ENCODE measurements at places on chromosomes 2 and 18. TPM values are rescaled to one million over a fixed set of nuclear protein-coding genes. Genes with fewer than 3 reads are reported as not detected.
A peak's percentile ranks its signal among the peaks of the same experiment; 100 is the strongest.

DNA sequence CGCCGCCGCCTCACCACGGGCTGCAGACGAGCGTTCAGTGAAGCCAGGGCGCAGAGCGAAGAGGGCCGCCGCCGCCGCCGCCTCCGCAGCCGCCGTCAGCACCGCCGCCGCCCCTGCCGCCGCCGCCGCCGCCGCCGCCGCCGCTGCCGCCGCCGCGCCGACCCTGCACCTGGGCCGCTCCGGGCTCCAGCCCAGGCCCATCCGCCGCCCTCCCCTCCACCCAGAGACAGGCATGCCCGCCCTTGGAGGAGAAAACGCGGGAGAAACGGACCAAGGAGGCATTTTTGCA lies 3.0 kb downstream of the POU3F3 start:
- no peak for DNase-seq

DNA sequence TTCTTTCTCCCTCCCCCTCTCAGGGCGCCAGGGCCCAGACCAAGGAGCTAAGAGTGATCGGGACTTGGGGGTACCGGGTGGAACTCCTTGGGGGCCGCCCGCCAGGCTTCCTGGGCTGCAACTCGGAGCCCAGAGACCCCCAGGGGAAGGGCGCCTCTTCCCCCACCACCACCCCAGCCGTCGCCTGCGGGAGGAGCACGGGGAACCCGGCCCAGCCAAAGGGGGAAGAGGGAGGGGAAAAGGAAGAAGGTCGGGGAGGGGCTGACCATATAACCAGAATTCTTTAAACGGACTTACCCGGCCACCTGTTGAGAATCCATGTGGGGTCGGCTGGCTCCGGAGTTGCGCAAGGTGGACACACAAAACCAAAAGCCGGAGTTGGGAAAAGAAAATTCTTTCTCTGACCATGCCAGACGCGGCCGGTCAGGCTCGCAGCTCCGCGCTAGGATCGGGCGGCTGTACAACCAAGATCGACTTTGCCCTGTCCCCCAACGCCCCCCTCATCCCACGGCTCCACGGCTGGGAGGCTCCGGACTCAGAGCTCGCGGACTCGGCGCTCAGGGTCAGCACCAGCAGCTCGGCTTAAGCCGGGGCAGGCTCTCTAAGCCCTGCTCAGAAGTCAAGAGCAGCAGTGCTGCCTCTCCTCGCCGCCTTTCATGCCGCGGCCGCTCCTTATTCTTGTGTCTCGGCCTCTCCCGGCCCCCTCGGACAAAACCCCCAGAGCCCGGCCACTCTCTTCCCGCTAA lies 6.3 kb upstream of the SIX3 start:
- no peak for DNase-seq

GRCh38 chr18:31606265-31606664 lies 14.6 kb downstream of the TTR start:
- DNase-seq = no peak

DNA sequence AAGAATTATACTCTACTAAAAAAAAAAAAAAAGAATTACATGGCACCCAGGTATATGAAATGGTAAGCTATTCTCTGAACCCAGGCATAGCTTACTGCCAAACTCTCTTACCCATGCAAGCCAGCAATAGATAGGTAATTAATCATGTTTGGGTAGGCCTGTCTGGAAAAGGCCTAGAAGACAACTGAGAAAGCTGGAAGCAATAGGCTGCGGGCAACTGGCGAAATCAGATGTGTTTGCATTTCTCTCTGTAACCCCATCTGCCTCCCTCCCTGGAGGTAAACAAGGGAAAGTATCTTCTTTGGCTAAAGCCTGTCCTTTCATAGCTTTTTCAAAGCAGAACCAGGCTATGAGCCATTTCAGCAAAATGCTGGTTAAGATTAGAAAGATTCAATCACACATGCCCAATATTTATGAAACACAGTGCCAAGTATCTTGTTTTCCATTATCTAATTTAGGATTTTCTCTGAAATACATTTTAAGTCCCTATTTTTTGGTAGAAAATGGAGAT lies 934.8 kb upstream of the DDX18 start:
- DNase-seq = no peak

DNA sequence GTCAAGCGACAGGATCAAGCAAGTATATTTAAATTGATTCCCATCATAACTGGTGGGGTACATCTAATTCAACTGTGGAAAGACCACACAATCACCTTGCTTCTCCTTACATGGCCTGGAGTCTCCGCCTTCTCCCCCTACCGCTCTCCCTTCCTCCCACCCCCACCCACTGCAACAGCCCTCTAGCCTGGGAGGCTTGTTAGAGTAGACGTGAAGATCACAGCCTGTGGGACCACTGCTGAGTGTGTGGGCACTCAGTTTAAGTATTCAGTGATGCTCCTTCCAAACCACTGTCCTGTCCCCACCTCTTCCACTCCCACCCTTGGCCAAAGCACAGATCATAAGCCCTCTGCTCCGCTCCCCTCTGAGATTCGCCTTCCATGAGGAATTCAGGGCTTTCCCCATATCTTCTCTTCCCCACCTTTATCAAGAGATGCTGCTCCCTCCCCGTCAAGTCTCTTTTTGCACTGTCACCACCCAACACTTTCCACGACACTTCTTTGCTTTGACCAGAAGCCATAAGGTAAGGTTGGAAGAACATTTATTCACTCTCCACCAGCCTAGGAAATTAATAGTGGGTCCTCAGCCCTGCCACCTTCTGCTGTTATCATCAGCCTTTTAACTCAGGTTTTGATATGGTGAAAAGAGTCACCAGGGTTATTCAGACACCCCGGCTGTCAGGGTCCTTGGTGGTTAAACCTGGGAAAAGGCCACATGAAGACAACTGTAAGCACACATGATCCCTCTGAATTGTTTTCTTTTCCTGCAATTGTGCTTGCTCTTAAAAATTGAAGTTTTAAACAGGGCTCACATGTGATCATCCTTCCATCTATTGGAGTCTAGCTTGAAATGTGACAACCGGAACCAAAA lies 1.7 kb downstream of the METTL4 start:
- no peak for DNase-seq

GRCh38 chr2:142952793-142953494 lies 75.5 kb downstream of the KYNU start:
- DNase-seq = no peak

DNA sequence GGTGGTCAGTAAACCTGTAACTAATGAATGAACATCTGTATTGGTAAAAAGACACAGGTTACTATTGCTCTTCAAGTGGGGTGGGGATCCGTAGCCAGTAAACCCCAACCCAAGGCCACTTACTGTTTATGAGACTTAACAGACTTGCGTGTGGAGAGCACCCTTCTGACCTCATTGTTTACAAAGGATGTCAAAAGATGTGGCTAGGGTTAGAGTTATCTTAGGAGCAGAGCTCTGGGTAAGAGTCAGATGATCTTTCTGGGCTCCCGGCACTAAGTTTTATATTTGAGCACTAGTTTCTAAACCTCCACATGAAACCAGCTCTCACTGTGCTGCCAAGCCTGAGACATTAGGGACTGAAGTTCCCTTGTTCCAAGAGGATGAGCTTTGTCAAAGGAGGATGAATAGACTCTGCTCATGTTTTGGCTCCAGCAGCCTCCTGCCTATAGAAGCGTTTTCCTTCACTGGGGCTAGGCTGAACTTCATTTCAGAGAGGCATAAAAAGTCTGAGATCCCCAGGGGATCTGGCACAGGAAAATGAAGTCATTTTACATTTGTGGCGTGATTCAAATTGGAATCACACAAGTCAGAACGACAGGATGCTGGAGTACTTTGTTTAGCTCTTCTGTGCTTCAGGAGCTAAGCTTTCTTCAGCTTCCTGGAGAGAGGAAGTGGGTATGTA lies 403.1 kb upstream of the TRIB2 start:
- DNase-seq = no peak

DNA sequence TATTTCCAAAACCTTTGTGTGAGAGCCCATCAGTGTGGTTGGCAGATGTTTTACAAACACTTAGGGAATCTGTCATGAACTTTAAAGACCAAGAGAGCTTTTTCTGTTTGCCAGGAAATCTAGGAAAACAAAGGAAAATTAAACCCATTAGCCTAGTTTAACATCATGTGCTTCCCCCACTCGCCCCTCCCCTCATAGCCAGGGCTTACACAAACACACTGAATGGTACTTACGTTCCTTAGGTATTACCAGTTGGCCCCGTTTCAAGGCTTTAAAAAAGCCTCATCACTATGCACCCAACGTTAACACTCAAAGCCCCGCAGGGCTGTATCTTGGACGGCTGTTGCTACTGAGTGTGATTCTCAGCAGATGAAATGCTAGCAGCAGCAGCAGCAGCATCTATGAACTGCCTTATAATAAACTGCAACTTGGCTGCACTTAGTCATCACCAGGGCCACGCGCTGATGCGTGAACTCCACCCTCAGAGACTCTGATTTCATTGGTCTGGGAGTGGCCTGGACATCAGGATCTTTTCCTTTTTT lies 20.1 kb upstream of the TTC39C start:
- DNase-seq = no peak

DNA sequence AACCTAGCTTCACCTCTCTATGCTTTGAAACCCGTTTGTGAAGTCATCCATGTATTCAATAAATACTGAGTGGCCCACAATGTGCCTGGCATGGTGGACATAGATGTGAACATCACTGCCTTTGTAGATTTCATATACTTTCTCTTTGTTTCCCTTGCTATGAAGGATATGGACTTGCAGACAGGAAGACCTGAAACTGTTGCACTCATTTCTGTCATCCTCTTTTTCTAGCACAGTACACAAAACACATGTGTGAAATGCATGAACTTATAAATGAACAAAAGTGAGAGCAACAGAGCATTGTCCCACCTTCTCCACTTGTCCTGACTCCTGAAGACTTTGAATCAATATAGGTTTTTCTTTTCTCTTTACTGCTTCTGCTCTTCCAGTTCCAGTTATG lies 249.4 kb upstream of the LINC00305 start:
- DNase-seq = no peak

DNA sequence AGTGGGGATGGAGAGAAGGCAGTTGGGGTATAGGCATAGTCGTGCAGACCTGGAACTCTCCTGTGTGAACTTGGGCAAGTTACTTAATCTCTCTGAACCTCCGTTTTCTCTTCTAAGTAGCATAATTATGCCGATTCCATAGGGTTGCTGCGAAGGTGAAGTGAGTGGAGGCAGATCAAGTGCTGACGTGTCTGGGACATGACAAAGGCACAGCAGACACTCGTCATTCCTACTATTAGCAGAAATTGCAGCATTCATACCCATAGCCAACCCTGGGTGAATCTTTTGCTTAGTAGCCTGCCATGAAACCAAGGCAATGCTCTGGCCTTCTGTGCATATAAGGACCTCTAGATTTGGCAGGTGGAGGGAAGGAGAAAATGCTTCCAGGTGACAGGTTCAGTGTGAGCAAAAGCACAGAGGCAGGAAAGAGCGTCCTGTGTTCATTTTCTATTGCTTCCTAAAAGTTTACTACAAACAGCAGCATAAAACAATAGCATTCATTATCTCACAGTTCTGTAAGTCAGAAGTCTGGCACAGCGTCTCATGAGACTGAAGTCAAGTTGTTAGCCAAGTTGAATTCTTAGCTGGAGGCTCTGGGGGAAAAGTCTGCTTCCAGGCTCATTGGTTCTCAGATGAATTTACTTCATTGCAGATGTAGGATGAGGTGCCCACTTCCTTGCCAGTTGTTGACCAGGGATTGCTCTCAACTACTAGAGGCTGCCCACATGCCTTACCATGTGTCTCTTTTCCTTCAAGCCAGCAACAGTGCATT lies 77.8 kb downstream of the CTIF start:
- DNase-seq = no peak

- DNase-seq = no peak
These were observed 75.5 kb upstream of the SULT1C3 start for GRCh38 chr2:108164318-108164717.

DNA sequence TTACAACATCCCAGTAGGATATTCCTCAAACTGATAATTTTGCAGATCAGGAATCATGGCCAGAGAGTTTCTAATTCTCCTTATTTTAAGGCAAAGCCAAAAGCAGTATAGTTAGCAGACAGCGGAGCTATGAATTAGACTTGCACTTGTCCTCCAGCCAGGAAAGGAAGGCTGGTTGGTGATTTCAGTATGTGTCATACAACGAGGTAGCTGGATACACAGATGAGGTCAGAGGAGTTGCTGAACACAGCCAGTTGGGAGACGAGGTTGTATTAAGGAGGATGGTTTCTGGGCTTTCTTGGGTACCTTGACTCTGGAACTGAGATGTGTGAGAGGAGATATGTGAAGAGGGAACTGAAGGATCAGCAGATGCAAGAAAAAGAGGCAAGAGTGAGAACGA lies 185.2 kb downstream of the SOX11 start:
- DNase-seq = no peak

- DNase-seq = peak; percentile 78
These were observed 498 bp downstream of the ITGAV start for GRCh38 chr2:186590350-186590758.

GRCh38 chr18:79484661-79485621 lies 89.2 kb downstream of the NFATC1 start:
- peak; percentile 73 for DNase-seq

GRCh38 chr2:73582364-73582763 lies 59.9 kb downstream of the NAT8 start:
- DNase-seq = no peak

GRCh38 chr2:113169002-113169530 lies 4.7 kb upstream of the PSD4 start:
- no peak for DNase-seq

GRCh38 chr2:14867853-14868252 lies 235.3 kb downstream of the LRATD1 start:
- DNase-seq = no peak

- no peak for DNase-seq
These were observed 16.3 kb downstream of the SLC3A1 start for GRCh38 chr2:44291281-44292248.

GRCh38 chr2:73386342-73386868 lies 769 bp downstream of the ALMS1 start:
- DNase-seq = no peak

The SLC8A1 gene
- 906 TPM for total RNA-seq

The RAB6C gene
- not detected for total RNA-seq

The ITGAV gene
- 234 TPM for total RNA-seq

The TNFAIP6 gene
- 4.9 TPM for total RNA-seq

The RAX gene
- total RNA-seq = not detected

The LINC00305 gene
- not detected for total RNA-seq

The HRH4 gene
- total RNA-seq = 0.08 TPM

The NFATC1 gene
- 16.4 TPM for total RNA-seq

The DBI gene
- total RNA-seq = 251 TPM

The DTNA gene
- 208 TPM for total RNA-seq

The LRATD1 gene
- total RNA-seq = 0.67 TPM

The GPR39 gene
- total RNA-seq = not detected
